ENCODE measurements at places on chromosomes 3 and 15. TPM values are rescaled to one million over a fixed set of nuclear protein-coding genes. Genes with fewer than 3 reads are reported as not detected.

DNA sequence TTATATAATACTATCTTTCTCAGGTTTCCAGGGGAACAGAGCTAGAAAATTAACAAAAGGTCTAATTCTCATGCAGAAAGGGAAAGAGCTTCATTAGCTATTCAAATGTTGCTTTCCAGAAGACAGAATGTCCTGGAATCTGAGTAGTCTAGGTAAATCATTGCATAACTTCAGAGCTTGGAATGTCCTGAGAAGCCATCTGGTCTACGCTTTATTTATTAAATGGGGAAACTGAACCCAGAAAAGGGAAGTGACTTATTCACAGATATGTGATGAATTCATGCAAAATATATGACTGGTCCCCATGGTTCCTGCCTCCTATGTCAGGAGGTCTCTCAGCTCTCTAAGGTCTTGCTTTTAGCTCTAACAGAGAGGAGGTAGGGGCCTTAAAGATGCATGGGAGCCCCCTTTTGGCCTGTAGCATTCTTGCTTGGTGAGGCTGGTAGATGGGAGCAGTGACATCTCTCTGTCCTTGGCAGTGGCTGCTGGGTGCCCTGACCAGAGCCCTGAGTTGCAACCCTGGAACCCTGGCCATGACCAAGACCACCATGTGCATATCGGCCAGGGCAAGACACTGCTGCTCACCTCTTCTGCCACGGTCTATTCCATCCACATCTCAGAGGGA, 99.2 kb downstream of the CEMIP start:
- DNase-seq, result no peak

DNA sequence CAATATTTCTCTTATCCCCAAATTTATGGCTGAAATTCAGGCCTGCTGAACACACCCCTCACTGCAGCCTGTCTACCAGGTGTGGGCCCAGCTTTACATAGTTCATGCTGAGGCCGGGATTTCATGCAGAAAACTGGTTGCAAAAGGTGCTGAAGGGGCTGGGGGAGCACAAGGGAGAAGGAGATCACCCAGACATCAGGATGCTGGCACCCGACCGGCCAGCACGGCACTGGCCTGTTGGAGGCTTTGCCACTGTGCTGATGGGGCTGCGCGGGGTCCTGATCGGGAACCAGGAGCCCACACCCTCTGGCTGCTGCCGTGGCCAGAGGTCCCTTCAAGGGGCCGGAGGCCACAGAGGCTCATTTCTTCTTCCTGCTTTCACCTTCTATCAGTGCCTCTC, 177.9 kb upstream of the C2CD4B start:
- no peak for DNase-seq

GRCh38 chr3:155313300-155313699, 19.8 kb upstream of the STRIT1 start:
- no peak for DNase-seq

- DNase-seq, result no peak
These were observed 1076.8 kb downstream of the TUSC7 start for GRCh38 chr3:117786349-117786748.

- no peak for DNase-seq
These were observed 41.8 kb downstream of the GRK7 start for GRCh38 chr3:141804778-141805639.

Gene ADAMTS9
- 138 TPM for polyA plus RNA-seq

Gene GOLGA8Q
- polyA plus RNA-seq, result 2.5 TPM

DNA sequence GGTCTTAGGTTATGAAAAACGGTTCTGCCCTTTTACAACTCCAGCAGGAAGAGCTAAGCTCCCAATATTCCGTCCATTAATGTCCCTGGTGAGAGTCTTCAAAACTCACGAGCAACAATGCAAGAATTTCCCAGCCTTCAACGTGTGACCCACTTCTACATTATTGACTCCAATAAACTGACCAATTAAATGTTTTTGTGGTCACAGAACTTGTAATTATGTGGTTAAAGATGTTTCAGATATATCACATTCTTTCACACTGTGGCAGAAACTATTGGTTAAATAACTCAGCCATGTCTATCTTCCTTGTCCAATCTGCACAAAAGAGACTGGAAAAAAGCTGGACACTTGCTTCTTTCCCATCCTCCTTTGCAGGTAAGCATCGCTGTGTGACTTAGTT, 286.6 kb upstream of the ADAMTS9 start:
- DNase-seq, result no peak

GRCh38 chr3:139534455-139534812, 5.1 kb downstream of the RBP1 start:
- no peak for DNase-seq

Gene TMEM108
- 3.2 TPM for polyA plus RNA-seq

Gene ZXDC
- polyA plus RNA-seq, result 47.3 TPM

Data from left renal cortex interstitium (tissue), 4 donors.